ENCODE measurements at places on chromosomes 3 and 15.
A peak's percentile ranks its signal among the peaks of the same experiment; 100 is the strongest.

- DNase-seq: no peak
These were observed 8.7 kb downstream of the SPSB4 start for GRCh38 chr3:141059816-141060215.

DNA sequence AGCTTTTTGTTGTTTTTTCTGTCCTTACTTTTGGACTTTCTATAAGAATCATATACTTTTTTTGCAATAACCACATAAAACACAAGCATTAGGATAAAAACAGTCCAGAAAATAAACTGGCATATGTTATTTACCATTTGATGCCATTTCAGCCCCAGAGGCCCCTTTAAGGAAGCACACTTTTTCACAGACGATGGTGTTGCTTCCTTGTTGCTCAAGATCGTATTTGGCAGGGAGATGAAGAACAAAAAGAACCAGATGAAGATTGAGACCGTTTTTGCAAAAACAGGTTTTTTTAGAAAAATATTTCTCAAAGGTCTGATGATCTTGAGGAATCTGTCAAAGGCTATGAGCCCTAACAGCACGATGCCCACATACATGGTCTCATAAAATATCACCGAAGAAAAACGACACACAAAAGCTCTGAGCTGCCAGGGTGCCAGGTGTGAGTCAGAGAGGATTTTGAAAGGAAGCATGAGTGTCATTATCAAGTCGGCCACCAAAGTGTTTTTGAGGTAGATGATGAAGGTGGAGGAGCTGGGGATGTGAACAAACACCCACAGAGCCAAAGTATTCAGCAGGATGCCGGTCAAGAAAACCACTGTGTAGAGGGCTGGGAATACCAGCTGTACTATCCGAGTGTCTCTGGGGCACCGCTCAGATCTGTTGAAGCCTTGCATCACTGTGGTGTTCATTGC lies 902 bp downstream of the P2RY13 start:
- DNase-seq: no peak

GRCh38 chr3:141073580-141073979 lies 22.4 kb downstream of the SPSB4 start:
- DNase-seq: no peak

- DNase-seq: no peak
These were observed 321.9 kb upstream of the RASGRP1 start for GRCh38 chr15:38886315-38887163.

DNA sequence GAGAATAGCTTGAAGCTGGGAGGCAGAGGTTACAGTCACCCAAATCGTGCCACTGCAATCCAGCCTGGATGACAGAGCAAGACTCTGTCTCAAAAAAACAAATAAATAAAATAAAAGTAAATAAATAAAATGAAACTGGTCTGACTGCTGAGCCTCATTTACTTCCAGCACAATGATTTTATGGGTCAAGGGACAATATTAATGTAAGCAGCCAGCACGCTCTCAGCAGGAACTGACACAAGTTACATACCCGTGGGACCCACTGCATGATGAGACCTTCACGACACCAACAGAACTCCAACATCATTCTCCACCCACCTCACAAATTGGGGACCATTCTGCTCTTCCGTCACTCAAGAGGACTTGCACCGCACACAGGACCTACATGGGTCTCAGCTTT lies 230.3 kb downstream of the MAGI1 start:
- DNase-seq: no peak

DNA sequence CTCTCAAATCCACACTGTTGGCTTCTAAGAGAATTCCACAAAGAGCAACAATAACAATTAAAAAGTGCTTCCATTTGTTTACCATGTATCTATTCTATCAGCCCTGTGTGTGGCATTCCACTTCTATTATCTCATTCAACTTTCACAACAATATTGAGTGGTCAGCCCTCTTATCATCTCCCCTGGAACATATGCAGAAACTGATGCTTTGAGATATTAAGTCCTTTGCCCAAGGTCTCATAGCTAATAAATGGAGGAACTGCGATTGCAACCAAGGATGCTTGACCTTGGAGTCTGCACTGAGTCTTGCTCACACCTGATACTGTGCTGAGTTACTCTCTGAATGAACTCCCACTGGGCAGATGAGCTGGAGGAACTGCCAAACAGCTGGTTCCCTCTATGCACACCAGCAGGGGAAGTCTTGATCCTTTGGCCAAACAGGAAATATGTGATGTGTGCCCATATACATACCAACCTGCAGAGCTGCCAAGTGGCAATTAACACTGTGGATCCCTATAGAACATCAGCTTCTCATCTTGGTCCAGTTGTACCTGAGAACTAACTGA lies 144.7 kb upstream of the WNT5A start:
- DNase-seq: no peak

GRCh38 chr3:10883478-10884234 lies 67.6 kb downstream of the SLC6A11 start:
- no peak for DNase-seq

GRCh38 chr3:134453631-134454030 lies 32.2 kb downstream of the ANAPC13 start:
- no peak for DNase-seq

DNA sequence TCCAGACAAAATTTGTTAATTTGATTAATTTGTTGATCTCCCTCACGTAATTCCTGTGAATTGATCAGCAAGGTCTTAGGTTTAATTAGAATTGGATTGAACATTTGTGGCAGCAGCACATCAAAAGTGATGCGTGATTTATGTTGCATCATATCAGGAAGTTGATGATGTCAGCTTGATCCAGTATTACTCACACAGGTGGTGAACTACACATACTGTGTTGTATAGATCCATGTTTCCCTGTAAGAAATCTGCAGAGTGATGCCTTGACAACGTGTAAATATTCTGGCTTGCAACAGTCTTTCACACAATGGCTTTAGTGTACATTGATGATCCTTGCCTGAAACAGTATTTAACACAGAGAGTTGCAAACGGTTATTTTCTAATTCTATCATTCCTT lies 200.4 kb downstream of the ADAMTSL3 start:
- no peak for DNase-seq

DNA sequence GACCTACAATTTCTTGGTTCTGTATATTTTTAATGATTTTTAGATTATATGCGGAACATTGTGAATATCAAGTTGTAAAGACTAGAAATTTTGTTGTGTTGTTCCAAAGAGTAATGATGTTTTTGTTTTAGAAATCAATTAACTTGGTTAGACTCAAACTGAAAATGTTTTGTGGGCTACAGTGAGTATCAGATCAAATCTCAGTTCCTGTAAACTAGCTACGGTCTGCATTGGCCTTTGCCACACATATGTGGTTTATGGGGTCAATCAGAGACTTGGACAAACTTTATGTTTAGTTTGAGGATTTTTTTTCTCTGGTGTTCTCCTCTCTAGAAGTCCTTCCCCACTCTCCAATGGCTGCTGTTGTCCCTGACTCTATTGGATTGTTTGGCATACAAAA lies 308.0 kb upstream of the THRB start:
- no peak for DNase-seq

DNA sequence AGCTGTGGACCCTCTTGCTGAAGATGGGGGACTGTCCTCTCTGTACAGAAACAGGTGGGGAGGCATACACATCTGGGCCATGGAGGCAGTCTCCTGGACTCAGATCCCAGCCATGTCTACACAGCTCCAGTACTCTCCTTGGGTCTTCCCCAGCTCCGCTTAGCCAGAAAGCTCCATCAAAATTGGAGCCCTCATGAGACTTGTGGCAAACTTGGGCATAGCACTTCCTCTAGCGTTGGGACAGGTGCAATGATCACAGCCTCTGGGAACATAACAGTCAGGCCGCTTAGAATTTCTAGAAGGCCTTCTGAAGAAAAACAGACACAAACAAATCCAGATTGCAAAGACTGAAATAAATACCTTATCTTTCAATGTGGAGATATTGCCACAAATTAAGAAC lies 634.3 kb upstream of the GOLIM4 start:
- DNase-seq: no peak

GRCh38 chr3:195181741-195182469 lies 89.1 kb downstream of the XXYLT1 start:
- no peak for DNase-seq

DNA sequence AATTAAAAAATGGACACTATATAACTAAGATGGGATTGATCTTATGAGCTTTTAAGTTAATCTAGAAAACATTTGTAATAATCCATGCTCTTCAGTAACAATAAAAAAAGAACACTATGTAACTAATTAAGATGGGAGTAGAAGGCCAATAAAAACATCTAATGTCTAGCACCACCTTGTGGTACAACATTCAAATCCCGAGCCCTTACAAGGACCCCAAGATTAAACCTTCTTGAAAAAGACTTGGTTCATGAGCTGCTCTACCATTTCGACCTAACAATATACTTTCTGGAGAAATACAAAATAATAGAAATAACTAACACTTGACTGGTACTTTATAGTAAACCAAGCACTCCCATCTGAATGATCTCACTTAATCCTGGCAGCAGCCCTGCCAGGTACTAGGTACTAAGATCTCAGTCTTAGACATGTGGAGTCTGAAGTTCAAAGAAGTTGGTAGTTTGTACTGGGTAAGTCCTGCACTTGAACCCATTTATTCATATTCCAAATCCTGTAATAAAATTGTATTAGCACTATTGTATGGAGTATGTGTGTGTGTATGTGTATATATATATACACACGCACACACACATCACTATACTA lies 21.8 kb downstream of the METTL6 start:
- peak; percentile 3 for DNase-seq

GRCh38 chr3:39260957-39261356 lies 18.9 kb downstream of the CX3CR1 start:
- DNase-seq: peak; percentile 14

DNA sequence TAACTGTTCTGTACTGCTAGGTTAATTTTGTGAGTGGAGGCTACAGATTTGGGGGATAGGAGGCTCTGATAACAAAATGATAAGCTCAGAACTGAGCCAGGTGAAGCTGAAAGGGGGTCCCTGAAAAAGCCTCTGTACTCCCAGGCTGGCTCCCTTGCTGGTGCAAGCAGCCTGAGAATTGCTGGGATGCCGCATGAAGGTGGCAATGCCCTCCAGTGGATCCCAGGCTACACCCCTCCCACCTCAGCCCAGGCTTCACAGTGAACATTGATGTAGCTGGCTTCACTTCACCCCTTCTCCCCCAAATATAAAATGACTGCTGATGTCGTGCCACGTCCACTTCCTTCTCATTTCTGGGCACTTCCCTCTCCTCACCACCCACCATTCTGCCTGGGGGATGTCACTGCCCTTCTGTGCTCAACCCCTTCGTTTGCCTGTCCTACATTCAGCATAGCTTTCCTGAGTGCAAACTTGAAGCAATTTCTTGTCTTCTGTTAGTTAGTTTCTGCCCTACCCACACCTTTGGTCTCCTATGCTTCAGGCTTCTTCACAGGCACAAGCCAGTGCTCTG lies 9.7 kb upstream of the ARHGEF26 start:
- DNase-seq: no peak

DNA sequence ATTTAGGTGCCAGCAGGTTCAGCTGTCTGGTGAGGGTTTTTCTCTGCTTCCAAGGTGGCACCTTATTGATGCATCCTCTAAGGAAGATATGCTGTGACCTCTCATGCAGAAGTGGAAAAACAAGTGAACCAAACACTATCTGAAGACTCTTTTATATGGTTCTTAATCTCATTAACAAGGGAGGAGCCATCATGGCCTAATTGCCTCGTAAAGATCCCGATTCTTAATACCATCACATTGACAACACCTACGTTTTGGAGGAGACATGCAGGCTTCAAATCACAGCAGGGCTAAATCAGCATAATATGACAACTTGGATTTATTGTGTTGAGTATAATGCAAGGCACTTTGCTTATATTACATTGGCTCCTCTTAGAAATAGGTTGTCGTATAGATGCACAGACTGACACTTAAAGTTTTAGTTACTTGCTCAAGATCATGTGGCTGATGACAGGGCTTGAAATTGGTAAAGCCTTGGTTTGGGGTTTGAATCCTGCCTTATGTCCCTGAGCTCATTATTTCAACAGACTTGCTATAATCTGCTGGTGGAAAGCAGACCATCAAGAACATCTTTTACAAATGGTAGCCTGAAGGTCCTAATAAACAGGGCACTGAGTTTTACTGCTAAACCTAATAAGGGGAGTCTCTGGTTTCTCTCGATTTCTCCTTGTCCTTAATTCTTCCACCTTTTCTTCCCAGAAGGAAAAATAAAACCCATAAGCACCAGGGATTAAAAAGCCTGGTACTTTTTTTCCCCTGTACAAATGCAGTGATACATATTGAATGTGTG lies 88.2 kb downstream of the PTPRG start:
- no peak for DNase-seq

GRCh38 chr3:175192536-175192935 lies 333.4 kb downstream of the NAALADL2 start:
- DNase-seq: no peak

DNA sequence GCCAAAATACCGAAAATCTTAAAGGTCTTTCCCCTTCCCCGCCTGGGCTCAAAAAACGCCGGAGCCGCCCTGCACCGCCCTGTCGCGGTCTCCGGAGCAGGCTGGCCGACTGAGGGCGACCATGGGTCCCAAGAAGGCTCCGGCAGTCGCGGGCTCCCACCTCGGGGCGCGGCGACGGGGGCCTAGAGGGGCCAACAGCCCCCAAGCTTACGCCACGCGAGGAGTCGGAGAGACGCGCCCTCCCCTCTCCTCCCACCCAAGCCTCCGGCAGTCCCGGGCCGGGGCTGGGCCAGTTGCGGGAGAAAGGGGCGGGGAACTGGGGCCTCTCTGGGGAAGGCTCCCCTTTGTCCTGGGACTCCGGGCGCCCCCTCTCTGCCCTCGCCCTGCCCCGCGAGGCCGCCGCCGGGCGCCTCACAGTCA lies 69.2 kb downstream of the GOLGA8B start:
- no peak for DNase-seq

DNA sequence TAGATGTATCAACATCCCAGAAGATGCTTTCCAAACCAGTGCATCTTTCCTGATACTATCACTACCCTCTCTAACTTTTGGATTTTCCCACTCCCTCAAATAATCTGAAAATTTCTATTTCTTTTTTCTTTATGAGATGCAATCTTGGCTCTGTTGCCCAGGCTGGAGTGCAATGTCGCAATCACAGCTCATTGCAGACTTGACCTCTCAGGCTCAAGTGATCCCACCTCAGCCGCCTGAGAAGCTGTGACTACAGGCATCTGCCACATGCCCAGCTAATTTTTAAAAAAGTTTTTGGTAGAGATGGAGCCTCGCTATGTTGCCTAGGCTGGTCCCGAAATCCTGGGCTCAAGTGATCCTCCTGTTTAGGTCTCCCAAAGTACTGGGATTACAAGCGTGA lies 239.7 kb downstream of the SUCLG2 start:
- DNase-seq: no peak

- no peak for DNase-seq
These were observed 112.3 kb downstream of the RORA start for GRCh38 chr15:61116825-61117224.
